CD8-positive, alpha-beta memory T cell (primary cell): ENCODE measurements at places on chromosomes 7 and 10. TPM values are rescaled to one million over a fixed set of nuclear protein-coding genes. Genes with fewer than 3 reads are reported as not detected.

The HECW1 gene
- not detected for total RNA-seq

The TEX36 gene
- total RNA-seq, result not detected

The WDFY4 gene
- total RNA-seq, result 0.35 TPM

The SKAP2 gene
- total RNA-seq, result 11.4 TPM

The SPDYE11 gene
- total RNA-seq, result not detected
